ENCODE measurements at places on chromosomes 11 and 22. TPM values are rescaled to one million over a fixed set of nuclear protein-coding genes. Genes with fewer than 3 reads are reported as not detected.

Gene KCNJ11
- 0.10 TPM for total RNA-seq

DNA sequence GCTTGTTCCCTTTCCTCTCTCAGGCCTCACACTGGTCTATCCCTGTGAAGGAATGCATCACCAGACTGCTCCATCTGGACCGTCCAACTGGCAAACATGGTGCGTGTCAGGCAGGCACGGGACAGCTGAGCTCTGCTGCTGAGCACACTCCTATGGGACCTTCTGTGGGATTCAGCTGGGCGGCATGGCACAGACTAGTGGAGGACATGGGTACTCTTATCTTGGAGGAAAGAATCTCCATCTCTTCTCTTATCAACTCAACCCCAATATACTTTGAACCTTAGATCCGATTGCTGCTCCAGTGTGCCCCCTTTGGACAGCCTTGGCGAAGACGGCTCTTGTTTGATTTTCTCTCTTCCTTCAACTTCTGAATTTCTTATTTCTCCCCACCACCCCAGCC, 593.6 kb downstream of the ETS1 start:
- no peaks in the 10 kb centered on the region for H3K4me1 ChIP-seq
- H3K4me3 ChIP-seq = no peak overlapping the region

- peak overlapping the region; percentile 13 for H3K27ac ChIP-seq
- H3K27me3 ChIP-seq = no peaks in the 10 kb centered on the region
- no peaks in the 10 kb centered on the region for H3K36me3 ChIP-seq
- DNase-seq = peak; percentile 57
- peak overlapping the region; percentile 82 for H3K4me3 ChIP-seq
- peaks cover 31% of the 10 kb centered on the region for H3K4me1 ChIP-seq
These were observed 892 bp downstream of the GDPD5 start for GRCh38 chr11:75524665-75525432.

DNA sequence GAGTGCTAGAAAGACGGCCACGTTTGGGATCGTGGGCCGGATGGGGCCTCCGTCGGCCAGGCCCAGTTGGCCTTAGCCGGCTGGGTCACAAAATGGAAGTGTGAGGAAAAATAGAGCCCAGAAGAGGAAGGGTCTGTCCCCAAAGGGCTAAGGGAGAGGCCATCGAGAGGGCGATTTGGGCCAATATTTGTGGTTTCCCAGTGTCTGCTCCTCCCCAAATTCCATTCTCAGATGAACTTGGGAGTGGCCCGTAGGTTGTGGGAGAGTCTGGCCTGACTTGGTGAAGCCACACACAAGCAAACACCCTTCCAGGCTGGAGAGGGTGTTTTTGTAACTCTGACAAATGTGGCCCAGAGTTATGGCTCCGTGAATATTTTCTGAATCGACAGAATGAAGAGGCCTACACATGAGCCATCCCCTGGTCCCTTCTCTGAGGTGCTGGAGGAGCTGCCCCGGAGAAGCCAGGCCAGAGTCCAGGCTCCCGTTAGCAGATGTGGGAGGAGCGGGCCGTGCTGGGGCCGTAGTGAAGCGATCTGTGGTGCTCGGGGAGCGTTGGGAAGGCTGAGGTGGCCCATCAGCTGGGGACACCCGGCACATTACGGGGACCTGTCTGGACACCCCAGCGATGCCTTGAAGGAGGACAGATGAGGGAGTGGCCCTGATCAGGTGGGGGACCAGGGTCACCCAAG, 73.5 kb upstream of the PPARA start:
- peaks cover 1% of the 10 kb centered on the region for H3K36me3 ChIP-seq
- no peak for DNase-seq
- H3K4me1 ChIP-seq = peaks cover 19% of the 10 kb centered on the region
- peaks cover 2% of the 10 kb centered on the region for H3K27me3 ChIP-seq
- H3K4me3 ChIP-seq = no peak overlapping the region

DNA sequence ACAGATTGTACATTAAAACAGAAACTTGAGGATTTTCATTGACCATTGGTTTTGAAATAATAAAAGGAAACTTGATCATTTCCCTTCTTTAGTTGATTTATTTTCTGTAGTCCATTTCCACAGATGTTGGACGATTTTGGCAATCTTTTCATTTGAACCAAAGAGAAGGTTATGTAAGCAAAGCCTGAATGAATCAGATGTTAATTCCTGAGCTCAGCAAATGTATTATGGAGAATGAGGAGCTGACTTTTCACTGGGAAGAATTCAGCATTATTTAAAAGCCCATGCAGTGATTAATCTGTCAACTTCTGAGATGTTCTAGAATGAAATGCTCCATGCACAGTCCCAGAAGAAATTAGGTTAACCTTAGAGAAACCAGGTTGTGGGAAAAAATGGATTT, 29.0 kb downstream of the ELMOD1 start:
- H3K4me3 ChIP-seq = no peak overlapping the region
- no peak overlapping the region for H3K27ac ChIP-seq
- no peaks in the 10 kb centered on the region for H3K4me1 ChIP-seq

DNA sequence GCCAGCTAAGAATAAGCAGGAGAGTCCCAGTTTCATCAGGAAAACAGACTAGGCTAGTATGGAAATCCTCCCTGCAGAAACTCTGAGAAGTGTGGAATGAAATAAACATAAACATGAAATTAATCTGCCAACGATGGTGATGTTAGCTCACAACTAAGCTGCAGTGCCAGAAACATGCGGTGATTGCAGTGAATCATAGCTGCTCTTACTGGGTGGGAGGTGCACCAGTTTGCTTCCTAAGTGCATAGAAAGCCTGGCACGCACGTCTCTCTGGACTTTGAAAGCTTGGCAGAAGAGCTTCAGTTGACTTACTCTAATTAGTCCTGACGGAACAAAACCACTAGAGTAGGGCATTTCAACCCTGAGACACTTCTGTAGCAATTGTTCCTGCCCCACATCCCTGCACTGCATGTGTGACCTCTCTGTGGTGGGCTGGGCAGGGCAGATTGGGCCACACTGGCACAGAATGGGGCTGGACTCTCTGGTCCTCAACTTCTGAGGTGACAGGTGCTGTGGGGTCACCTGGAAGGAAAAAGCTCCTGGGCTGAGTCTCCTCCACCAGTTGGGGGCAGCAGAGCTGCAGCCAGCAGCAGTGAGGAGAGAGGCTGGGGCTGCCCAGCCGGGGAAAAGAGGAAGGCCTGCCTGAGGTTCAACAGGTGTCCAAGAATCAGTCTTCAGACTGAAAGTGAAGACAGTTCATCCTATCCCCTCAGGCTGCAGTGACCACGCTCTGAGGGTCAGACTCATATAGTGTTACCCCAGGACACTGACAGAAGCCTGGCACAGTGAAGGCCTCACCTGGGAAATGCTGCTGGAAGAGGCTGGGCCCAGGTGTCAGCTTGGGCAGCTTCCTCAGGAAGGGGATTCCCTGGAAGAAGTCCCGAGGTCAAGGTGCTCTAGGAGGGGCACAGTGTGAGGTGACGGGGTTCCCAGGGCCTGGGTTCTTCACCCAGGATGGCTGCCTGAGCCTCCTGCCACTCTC, 40.5 kb downstream of the GGTLC2 start:
- no peaks in the 10 kb centered on the region for H3K27me3 ChIP-seq
- no peaks in the 10 kb centered on the region for H3K4me1 ChIP-seq
- no peak overlapping the region for H3K4me3 ChIP-seq
- no peaks in the 10 kb centered on the region for H3K36me3 ChIP-seq
- DNase-seq = peak; percentile 31

DNA sequence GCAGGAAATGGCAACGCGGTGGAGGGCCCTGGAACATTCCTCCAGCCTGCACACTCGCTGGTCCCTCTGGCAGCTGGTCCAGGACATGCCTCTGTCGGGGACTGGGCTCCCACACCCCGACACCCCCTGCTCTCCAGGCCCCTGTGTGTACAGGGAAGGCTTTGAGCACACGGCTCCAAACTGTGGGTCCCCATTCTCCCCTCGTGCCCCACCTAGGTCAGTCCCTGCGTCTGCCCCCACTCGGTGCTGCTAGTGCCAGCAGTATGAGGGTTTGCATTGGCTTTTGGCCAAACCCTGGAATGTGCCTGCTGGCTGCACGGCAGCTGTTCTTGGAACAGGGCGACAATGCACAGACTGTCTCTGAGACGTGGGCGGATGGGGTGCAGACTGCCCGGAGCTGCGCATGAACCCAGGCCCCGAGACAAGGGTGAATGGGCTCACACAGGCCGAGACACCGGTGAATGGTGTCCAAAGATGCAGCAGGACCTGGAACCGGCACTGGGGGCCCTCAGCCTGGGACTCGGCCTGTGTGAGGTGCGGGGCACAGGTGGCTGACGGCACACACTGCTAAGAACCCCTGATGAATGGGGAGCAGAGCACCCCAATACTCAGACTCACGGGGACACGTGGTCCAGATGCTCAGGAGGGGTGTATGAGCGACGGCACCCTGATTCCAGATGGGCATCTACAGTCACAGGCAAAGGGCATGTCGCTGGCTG, 7.5 kb upstream of the SYT8 start:
- DNase-seq = no peak
- no peak overlapping the region for H3K4me3 ChIP-seq
- H3K27ac ChIP-seq = no peak overlapping the region
- peaks cover 1% of the 10 kb centered on the region for H3K27me3 ChIP-seq
- H3K36me3 ChIP-seq = no peaks in the 10 kb centered on the region

GRCh38 chr11:34238966-34239365, 118.8 kb downstream of the ABTB2 start:
- H3K27me3 ChIP-seq = peaks cover 8% of the 10 kb centered on the region
- no peak overlapping the region for H3K4me3 ChIP-seq
- no peak overlapping the region for H3K27ac ChIP-seq
- H3K36me3 ChIP-seq = no peaks in the 10 kb centered on the region
- no peak for DNase-seq
- peaks cover 55% of the 10 kb centered on the region for H3K4me1 ChIP-seq

DNA sequence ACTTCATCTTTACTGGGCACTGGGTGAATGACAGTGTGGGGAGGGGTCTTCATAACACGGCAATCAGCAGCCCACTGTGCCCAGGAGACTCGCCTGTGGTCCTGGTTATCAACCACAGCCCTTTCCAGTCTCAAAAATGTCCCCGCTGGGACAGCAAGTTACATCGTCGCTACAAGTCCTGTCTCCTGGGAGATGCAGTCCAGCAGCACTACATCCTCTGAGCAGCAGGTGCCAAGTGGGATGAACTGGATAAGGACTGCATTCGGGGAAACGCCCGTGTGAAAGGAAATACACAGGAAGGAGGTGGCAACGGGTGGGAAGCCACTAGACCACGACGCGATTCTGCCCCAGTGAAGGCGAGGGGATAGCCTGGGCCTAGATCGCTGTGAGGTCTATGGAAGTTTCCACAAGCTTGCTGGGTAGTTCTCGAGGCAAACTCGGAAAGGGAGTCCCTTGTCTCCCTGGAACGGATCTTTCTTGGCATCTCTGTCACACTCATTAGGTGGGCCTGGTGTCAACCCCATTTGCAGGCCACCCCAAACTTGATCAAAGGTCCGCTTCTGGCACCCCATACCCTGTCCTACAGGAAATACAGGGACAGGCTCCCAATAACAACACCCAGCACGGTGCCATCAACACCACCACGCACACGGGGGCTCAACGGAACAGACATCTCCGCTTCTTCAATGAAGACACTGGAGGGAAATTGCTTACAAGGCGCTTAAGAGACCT, 4.4 kb downstream of the ASCL2 start:
- DNase-seq = no peak
- H3K27me3 ChIP-seq = peaks cover 11% of the 10 kb centered on the region
- H3K4me3 ChIP-seq = peak overlapping the region; percentile 41

- peaks cover 2% of the 10 kb centered on the region for H3K36me3 ChIP-seq
- peaks cover 35% of the 10 kb centered on the region for H3K27me3 ChIP-seq
- no peak overlapping the region for H3K27ac ChIP-seq
- H3K4me1 ChIP-seq = peaks cover 19% of the 10 kb centered on the region
These were observed 600 bp upstream of the ESAM start for GRCh38 chr11:124762624-124763155.
